T-helper 2 cell (primary cell): ENCODE measurements at places on chromosomes 3 and 15.

DNA sequence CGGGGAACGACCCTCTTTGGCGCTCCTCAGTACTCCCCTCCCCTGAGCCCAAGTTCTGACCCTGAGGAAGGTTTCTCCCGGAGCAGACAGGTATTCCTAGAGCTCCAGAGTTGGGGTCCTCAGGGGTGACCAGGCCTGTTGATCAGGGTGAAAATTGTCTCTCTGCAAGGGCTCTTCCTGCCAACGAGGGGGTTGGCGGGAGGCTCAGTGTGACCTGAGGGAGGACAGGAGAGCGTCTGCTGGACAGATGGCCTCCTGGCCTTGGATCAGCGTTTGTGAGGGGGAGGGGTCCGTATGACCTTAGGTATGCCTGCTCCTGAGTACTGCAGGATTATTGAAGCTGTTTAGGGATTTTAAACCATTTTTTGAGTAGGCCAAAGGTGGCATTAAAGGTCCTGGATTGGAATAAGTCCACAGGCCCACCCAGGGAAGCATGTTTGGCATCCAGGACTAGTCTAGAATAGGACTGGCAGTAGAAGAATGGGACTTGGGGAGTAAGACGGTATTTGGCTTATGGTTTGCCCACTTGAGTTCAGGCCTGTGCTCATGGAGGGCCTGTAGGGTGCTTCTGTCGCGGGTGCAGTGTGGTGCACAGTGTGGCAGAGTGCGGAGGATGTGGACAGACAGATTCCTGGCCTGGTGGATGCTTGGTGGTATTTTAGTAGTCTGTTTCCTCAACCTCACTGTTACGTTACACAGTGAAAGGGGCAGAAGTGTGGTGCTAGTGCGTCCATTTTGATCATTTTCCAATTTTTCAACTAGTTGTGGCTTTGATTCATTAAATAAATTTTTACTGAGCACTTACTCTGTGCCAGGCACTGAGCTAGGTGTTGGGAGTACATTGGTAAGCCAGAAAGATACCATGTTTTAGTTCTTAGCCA, 959 bp downstream of the ZNF592 start:
- no peak for DNase-seq

- DNase-seq, result no peak
Observed at GRCh38 chr15:31488437-31489204, 162.0 kb downstream of the KLF13 start.

DNA sequence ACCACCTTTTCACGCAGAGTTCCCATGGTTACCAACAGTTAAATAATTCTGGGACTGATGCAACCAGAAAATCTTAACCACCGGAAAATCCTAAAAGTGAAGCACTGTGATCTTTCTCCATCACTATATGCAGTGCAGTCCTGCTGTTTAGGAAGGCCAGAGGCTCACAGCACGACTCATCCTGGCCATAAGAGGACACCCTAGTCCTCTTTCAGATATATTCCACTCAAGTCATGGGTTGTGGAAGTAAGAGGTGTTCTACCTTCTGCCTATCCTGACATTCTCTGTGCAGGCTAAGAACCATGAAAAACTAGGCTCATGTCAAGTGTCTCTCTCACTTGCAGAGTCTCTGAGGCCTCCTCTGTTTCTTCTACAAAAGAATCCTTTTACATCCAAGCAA, 67.2 kb downstream of the DHX30 start:
- DNase-seq, result no peak

DNA sequence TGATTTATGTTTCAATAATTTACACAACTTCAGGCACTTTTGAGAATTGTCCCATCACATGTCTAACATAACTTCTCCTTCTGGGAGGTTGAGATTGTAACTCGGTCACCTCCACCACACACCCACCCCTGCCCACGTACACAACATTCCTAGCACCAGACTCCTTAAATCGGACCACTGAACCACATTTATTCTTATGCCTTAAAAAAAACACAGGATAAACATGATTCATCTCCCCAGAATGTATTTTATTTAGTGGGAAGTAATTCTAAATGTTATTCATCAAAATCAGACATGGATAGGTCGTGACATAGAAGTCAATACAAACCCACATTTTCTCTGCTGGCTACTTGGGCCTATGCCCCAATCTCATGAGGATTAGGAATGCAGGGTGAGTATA, 3.0 kb downstream of the SNTN start:
- DNase-seq, result no peak

- DNase-seq, result no peak
Observed at GRCh38 chr3:110881069-110881468, 190.5 kb upstream of the NECTIN3 start.

GRCh38 chr15:39434751-39435238, 146.1 kb upstream of the THBS1 start:
- no peak for DNase-seq

DNA sequence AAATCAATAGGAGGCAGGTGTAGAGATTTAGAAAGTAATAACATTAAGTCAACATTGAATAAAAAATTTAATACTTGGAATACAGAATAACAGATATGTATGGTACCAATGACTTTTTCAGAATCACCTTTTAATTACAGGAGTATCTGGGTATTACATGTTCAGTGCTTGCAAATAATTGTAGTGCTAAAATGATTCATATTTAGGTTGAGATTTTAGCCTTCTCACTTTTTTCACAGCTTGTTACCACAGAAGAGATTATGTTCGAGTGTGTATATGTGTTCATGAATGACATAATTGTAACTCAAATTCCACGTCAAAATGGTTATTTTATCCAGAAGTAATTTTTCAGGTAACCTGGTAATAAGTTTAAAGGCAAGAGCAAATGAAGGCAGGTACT, 187.9 kb upstream of the TBL1XR1 start:
- no peak for DNase-seq
